ENCODE measurements at places on chromosomes 7 and 10.

GRCh38 chr10:122362621-122363020 lies 11.9 kb upstream of the PLEKHA1 start:
- no peak overlapping the region for H3K27ac ChIP-seq
- H3K4me3 ChIP-seq: no peak overlapping the region
- peaks cover 3% of the 10 kb centered on the region for H3K27me3 ChIP-seq

DNA sequence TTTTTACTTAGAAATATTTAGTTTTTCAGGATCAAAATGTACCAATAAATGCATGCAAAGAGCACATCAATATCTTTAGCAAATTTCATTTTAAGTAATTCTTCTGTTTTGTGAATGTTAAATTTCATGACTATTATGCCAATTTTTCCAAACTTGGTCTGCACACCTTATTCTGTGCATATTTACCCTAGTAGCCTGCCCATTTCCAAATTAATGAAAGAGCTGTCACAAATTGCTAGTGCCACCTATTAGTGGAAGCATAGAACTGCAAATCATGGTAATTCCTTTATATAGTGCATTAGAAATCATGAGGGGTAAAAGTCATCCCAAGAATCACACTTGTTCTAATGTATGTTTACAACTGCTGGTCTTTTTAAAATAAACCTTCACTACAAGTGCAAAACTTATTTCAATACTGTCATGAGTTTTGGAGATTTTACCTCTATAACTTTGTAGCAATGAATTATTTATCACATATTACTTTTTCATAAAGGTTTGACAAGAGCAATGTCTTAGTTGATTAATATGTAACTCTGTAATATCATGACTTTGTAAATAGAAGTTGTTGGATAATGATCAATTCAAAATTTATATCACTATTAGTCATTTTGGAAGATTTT lies 5.7 kb downstream of the SEMA3A start:
- no peak for DNase-seq
- no peaks in the 10 kb centered on the region for H3K27me3 ChIP-seq
- no peak overlapping the region for H3K27ac ChIP-seq

DNA sequence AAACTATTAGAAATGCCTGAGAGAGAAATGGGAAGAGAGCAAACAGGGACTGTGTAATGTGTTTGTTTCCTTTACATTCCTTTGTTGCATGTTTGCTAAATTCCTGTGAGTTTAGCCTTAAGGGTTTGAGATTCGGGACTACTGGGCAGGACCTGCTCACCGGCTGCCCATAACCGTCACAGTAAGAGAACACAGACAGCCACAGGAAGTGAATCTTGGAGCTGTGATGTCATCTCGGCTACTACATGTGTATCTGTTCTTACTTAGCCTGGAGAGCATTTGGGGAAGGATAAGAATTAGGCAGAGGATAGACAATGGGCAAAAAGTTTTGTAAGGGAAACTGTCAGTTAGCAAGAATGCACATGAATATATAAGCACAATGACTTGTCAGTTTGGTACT lies 485.1 kb upstream of the KLF6 start:
- no peak overlapping the region for H3K4me3 ChIP-seq
- no peaks in the 10 kb centered on the region for H3K27me3 ChIP-seq
- no peak overlapping the region for H3K27ac ChIP-seq
- no peaks in the 10 kb centered on the region for H3K36me3 ChIP-seq
- peaks cover 2% of the 10 kb centered on the region for H3K4me1 ChIP-seq
- DNase-seq: no peak

GRCh38 chr10:125107166-125107949 lies 53.0 kb downstream of the CTBP2 start:
- H3K27ac ChIP-seq: no peak overlapping the region
- peaks cover 13% of the 10 kb centered on the region for H3K4me1 ChIP-seq
- no peak overlapping the region for H3K4me3 ChIP-seq
- no peaks in the 10 kb centered on the region for H3K27me3 ChIP-seq
- DNase-seq: no peak
- H3K36me3 ChIP-seq: no peaks in the 10 kb centered on the region

GRCh38 chr7:9691286-9691685 lies 1257.9 kb downstream of the NXPH1 start:
- no peak overlapping the region for H3K4me3 ChIP-seq
- H3K36me3 ChIP-seq: no peaks in the 10 kb centered on the region
- no peaks in the 10 kb centered on the region for H3K4me1 ChIP-seq
- no peak overlapping the region for H3K27ac ChIP-seq
- H3K27me3 ChIP-seq: no peaks in the 10 kb centered on the region
- no peak for DNase-seq

- peak overlapping the region; percentile 94 for H3K27ac ChIP-seq
- peak; percentile 41 for DNase-seq
- H3K36me3 ChIP-seq: no peaks in the 10 kb centered on the region
Measured at GRCh38 chr7:16646472-16647072, 591 bp downstream of the BZW2 start.

DNA sequence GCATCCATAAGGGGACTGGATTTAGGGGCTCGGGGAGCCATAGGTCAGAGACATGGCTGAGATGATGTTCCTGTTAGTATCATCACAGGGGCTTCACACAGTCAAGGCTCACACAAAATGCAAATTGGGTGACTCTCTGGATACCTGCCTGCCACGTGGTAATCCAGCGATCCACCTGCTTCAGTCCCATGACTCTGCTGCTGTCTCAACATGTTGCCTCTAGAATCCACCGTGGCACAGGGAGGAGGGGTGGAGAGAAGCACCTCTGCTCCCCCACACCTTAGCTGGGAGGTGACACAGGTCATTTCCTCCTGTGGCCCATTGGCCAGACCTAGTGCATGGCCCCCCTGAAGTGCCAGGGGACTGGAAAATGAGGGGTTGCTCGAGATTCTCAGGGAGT lies 83.1 kb downstream of the CDH23 start:
- no peak overlapping the region for H3K4me3 ChIP-seq
- no peak overlapping the region for H3K27ac ChIP-seq
- peaks cover 14% of the 10 kb centered on the region for H3K27me3 ChIP-seq
- H3K4me1 ChIP-seq: no peaks in the 10 kb centered on the region

- H3K4me1 ChIP-seq: no peaks in the 10 kb centered on the region
- H3K27me3 ChIP-seq: no peaks in the 10 kb centered on the region
- no peak overlapping the region for H3K4me3 ChIP-seq
- H3K27ac ChIP-seq: no peak overlapping the region
- H3K36me3 ChIP-seq: no peaks in the 10 kb centered on the region
Measured at GRCh38 chr7:120370954-120371353, 98.0 kb downstream of the KCND2 start.

GRCh38 chr7:74056096-74056915 lies 27.3 kb upstream of the LIMK1 start:
- DNase-seq: no peak
- no peaks in the 10 kb centered on the region for H3K4me1 ChIP-seq
- H3K27me3 ChIP-seq: no peaks in the 10 kb centered on the region
- H3K36me3 ChIP-seq: peaks cover 16% of the 10 kb centered on the region

DNA sequence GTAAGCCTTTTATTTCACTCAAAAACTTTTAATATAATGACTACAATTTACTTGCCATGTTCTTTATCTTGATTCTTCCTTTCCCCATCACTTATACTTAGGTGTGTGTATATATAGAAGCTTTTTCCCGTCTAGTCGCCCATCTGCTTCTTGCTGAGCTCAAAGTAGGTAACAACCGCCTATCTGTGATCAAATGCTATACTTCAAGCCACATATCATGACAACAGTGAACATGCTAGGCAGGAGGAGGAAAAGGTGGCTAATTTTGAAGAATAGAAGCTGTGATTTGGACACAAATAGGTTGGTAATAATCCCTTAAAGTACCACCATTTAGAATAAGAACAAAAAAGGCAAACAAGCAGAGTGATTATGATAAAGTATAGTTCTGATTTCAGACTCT lies 367.3 kb upstream of the CHRM2 start:
- no peak for DNase-seq
- H3K27ac ChIP-seq: no peak overlapping the region
- no peaks in the 10 kb centered on the region for H3K27me3 ChIP-seq
- H3K36me3 ChIP-seq: no peaks in the 10 kb centered on the region

DNA sequence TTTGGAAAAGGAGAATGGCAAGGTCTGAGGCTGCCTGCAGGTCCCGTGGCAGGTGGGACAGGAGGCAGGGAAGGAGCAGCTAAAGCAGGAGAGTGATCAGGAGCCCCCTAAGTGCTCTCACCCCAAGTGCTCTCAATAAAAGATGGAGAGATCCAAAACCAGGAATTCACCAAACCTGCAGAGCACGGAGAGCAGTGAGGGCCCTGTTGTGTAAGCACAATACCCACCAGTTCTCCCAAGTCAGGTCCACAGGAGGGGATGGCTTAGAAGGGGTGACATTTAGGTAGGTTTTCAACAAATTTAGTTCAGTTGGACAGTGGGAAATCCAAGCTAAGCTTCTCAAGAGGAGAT lies 40.8 kb downstream of the GNA12 start:
- DNase-seq: no peak
- H3K36me3 ChIP-seq: no peaks in the 10 kb centered on the region
- H3K4me1 ChIP-seq: peaks cover 7% of the 10 kb centered on the region
- no peaks in the 10 kb centered on the region for H3K27me3 ChIP-seq

DNA sequence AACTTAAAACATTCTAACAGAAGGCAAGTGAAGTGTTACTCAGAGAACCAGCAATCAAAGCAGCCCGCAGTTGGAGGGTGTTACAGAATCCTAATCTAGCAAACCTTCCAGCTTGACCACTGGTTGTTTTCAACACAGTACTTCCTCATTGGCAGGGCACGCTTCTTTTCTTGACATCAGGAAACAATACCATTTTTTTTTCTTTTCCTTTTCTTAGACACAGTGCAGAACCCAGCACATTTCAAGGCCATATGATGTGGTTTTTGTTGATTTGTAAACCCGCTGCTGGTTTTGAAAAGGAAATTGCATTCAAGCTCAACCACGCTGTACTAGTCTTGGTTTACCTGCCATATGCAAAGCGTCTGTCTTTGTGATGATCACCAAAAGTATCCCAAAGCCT lies 33.4 kb downstream of the RHOBTB1 start:
- H3K36me3 ChIP-seq: no peaks in the 10 kb centered on the region
- H3K27ac ChIP-seq: no peak overlapping the region
- no peaks in the 10 kb centered on the region for H3K4me1 ChIP-seq

GRCh38 chr7:127586346-127586745 lies 950 bp upstream of the GCC1 start:
- H3K27ac ChIP-seq: no peak overlapping the region
- H3K36me3 ChIP-seq: peaks cover 41% of the 10 kb centered on the region
- H3K4me3 ChIP-seq: no peak overlapping the region
- no peaks in the 10 kb centered on the region for H3K27me3 ChIP-seq
- no peak for DNase-seq
- no peaks in the 10 kb centered on the region for H3K4me1 ChIP-seq

DNA sequence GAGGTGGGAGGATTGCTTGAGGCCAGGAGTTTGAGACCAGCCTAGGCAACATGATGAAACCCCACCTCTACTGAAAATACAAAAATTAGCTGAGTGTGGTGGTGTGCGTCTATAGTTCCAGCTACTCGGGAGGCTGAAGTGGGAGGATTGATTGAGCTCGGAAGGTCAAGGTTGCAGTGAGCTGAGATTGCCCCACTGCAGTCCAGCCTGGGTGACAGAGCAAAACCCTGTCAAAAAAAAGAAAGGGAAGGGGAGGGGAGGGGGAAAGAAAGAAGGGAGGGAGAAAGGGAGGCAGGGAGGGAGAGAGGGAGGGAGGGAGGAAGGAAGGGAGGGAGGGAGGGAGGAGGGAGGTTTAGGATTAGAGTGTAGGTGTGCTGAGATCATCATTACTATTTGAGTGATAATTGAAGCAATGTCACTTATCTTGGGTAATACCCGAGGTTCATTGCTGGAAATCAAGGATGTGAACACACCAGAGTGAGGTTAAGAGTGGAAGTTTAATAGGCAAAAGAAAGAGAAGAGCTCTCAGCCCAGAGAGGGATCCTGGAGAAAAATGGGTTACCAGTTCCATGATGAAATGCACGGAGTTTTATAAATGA lies 27.6 kb downstream of the VCL start:
- no peak overlapping the region for H3K4me3 ChIP-seq
- H3K4me1 ChIP-seq: no peaks in the 10 kb centered on the region
- no peak overlapping the region for H3K27ac ChIP-seq
- DNase-seq: no peak
- H3K36me3 ChIP-seq: no peaks in the 10 kb centered on the region

DNA sequence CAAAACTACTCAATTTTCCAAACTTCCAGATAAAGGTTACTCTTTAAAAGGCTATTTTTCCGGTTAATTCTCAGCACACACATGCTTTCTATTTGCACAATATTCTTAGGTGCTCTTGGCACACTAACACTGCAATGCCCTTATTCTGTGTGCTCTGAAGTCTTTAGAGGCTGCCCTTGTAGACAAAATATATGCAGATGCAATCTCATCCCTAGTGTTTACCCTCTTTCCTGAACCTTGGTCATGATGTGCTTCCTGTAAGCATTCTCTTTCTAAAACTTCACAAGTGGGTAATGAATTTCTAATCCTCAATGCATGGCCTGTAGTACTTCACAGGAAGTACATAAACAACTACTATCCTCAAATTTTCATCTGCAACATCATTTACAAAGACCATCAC lies 41.1 kb upstream of the TUBB8 start:
- DNase-seq: no peak
- H3K4me3 ChIP-seq: no peak overlapping the region
- H3K36me3 ChIP-seq: no peaks in the 10 kb centered on the region
- peaks cover 3% of the 10 kb centered on the region for H3K4me1 ChIP-seq
- no peak overlapping the region for H3K27ac ChIP-seq

DNA sequence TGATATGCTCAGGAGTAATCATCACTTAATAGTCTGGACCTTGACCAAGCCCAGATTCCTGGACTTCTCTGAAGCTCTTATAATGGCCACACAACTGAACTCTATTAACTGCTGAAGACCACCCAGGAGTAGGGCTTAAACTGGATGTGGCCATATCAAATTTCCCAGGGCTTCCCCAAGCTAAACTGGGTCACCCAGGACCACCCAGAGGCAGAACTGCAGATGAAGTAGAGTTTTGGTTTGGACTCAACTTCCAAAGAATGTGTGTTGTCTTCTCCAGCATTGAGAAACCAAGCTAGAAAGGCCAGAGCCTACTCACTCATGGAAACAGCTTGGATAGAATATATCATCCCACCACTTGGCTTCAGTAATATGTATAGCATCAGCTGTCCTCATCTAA lies 358.2 kb upstream of the MEOX2 start:
- H3K36me3 ChIP-seq: no peaks in the 10 kb centered on the region
- H3K27ac ChIP-seq: no peak overlapping the region
- H3K27me3 ChIP-seq: no peaks in the 10 kb centered on the region
- no peak for DNase-seq
- H3K4me3 ChIP-seq: no peak overlapping the region

DNA sequence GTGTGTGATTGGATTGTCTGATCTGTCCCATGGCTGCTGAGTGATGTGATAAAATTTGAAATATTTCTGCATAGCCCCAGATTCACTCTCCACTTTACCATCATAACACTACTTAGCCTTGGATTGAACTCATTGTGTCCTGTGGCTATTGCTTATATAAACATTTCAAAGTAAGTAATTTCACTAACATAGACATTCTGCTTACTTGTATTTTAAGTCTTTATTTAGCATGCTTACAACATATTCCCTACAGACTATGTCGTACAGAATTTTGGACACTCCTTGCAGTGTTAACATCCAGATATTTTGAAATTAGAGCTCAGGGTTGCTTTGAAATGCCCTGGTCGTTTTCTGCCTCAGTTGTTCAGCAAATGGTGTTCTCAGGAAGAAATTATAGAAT lies 117.6 kb downstream of the LRRC4 start:
- peaks cover 14% of the 10 kb centered on the region for H3K4me1 ChIP-seq
- no peak for DNase-seq
- H3K27ac ChIP-seq: no peak overlapping the region
- H3K36me3 ChIP-seq: no peaks in the 10 kb centered on the region
- no peaks in the 10 kb centered on the region for H3K27me3 ChIP-seq

- no peak for DNase-seq
- H3K4me3 ChIP-seq: no peak overlapping the region
- H3K4me1 ChIP-seq: no peaks in the 10 kb centered on the region
- no peaks in the 10 kb centered on the region for H3K36me3 ChIP-seq
- H3K27ac ChIP-seq: no peak overlapping the region
Measured at GRCh38 chr10:90062786-90063185, 361.4 kb downstream of the KIF20B start.
